ENCODE measurements at places on chromosomes 11 and 22. TPM values are rescaled to one million over a fixed set of nuclear protein-coding genes. Genes with fewer than 3 reads are reported as not detected.

OR52H1 gene
- polyA plus RNA-seq = not detected

ROM1 gene
- polyA plus RNA-seq = 3.4 TPM

TSGA10IP gene
- polyA plus RNA-seq = 0.30 TPM

MMP27 gene
- not detected for polyA plus RNA-seq

OR56A3 gene
- polyA plus RNA-seq = not detected

CABP4 gene
- 0.45 TPM for polyA plus RNA-seq

TSKU gene
- polyA plus RNA-seq = 28.3 TPM

DLG2 gene
- polyA plus RNA-seq = 13.6 TPM

YPEL4 gene
- 1.9 TPM for polyA plus RNA-seq

CNTF gene
- polyA plus RNA-seq = 1.2 TPM

MYO18B gene
- 0.21 TPM for polyA plus RNA-seq

DNA sequence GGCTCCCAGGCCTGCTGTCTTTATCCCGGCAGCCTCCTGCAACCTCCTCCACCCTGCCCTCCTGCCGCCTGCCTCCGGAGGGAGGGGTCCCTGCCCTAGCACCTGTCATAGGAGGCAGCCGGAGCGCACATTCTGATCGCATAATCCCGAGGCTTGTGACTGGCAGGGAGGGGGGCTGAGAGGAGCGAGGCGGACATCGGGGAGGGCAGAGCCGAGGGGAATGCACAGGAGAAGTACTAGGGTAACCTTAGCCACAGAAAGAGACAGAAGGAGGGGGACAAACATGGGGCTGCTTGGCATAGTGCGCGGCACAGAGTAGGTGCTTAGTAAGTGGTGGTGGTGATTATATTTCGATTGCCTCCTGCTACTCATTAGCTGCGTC lies 9.2 kb upstream of the ALX4 start:
- no peak for DNase-seq

- DNase-seq = no peak
Observed at GRCh38 chr11:15707971-15708370, 593.2 kb downstream of the INSC start.

GRCh38 chr11:46414879-46415278 lies 23.3 kb upstream of the CHRM4 start:
- DNase-seq = no peak

DNA sequence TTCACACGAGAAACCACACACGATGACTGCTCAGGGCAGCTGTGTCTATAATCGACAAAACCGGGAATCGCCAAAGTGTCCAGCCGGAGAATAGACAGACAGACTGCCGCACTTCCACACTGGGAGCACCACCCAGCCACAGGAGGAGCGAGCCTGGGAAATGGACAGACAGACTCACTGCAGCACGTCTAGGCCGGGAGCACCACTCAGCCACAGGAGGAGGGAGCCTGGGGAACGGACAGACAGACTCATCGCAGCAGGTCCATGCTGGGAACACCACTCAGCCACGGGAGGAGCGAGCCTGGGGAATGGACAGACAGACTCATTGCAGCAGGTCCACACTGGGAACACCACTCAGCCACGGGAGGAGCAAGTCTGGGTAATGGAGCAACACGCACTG lies 137.2 kb downstream of the BRD1 start:
- DNase-seq = no peak

DNA sequence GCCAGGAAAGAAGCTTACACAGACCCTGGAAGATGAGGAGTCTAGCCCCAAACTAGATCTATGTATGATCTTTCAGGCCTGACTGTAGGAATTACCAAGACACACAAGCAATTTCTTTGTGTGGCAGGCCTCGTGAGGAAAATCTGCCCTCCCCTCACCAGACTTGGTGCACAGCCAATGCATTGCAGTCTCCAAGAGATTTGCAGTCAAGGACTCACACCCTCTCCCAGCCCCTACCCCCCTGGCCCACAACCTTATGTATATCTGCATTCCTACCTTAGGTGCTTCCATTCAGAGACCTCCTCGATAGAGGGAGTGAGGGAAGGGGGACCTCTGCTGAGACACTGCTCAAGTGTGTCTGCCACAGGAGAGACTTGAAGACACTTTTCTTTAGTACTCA lies 9.8 kb downstream of the OR8B12 start:
- DNase-seq = no peak

DNA sequence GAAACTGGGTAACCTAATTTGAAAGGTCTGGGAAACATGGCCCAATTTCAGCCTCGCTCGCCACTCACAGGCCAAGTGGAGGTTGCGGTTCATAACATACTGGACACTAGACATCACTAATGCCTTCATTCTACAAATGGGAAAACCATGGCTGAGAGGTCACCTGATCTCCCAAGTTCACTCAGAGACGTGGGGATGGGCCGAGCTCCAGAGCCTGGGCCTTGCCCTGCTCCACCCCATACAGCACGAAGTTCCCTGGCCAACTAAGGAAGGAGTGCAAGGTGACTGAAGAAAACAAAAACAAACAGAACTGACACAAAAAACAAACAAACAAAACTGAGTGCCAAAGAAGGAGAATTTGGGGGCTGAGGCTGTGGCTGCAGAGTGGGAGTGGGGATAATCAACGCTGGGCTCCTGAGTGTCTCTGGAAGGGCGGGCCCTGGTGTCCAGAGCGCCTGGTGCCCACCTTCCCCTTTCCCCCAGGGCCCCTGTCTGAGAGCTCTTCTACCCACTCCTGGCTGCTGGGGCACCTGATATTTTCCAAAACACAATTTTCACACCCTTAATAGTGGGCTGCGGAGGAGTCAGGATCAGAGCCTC lies 46.5 kb upstream of the ADA2 start:
- no peak for DNase-seq

GRCh38 chr11:17760102-17761029 lies 25.8 kb downstream of the KCNC1 start:
- no peak for DNase-seq

DNA sequence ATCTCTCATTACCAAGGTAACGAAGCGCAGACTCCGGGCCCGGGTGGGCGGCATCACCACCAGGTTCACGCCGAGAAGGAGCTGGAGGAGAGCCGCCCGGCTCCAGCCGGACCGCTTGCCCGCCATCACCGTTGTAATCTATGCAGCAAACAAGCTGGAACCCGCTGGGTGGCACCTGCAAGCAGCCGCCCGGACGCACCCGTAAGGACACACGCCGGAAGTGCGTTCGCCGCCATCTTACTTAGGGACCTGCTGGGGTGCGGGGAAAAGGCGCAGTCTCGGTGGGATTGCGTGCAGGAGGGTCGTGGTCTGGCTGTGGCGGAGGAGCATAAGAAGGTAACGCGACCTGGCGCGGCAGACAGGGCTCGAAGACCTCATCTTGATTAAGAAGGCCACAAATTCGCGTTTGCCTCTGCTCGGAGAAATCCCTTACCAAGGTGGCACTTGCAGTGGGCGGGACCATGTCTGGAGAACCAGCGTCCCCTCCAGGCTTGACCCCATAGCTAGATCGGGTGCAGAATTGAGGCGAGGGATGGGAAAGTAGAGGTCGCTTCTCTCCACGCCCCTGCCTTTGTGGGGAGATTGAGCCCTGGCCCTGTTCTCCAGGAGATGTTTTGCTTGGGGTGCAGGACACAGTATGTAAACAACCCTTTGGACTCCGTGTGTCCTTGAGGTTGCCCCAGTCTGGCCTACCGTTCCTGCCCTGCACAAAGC lies at the start of gene ACP2:
ACP2 (minus strand) TSS at position 151 of the 714 bp plus-strand sequence; CDS start at position 126, 25 bp downstream.
- DNase-seq = peak; percentile 80

DNA sequence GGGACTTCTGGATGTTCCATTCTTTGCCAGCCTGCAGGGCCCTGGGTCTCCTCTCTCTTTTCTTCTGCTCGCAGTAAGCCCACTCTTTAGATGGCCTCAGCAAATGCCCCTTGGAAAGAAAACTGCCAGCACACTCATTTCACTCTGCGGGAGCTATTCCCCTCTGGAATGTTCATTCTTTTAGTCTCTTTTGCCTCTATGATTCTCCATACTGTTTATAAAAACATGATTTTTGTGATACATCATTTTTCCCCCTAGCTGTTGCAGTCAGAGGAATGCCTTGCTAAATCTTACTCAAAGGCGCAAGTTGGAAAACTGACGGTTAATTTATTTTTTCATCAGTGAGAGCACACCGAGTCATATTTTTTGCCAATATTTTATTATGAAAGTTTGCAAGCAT lies 184.9 kb downstream of the SNX19 start:
- DNase-seq = no peak

- no peak for DNase-seq
Observed at GRCh38 chr11:58318532-58318931, 40.3 kb downstream of the OR5B17 start.

DNA sequence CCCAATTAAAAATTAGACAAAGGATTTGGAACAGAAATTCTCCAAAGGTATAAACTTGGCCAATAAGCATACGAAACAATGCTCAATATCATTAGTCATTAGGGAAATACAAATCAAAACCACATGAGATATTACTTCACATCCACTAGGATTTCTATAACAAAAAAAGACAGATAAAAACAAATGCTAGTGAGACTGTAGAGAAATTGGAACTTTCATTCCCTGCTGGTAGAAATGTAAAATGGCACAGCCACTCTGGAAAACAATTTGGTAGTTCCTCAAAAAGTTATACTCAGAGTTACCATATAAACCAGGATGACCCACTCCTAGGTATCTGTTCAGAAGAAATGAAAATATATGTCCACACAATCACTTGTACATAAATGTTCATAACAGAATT lies 71.6 kb downstream of the RPL27A start:
- DNase-seq = no peak

DNA sequence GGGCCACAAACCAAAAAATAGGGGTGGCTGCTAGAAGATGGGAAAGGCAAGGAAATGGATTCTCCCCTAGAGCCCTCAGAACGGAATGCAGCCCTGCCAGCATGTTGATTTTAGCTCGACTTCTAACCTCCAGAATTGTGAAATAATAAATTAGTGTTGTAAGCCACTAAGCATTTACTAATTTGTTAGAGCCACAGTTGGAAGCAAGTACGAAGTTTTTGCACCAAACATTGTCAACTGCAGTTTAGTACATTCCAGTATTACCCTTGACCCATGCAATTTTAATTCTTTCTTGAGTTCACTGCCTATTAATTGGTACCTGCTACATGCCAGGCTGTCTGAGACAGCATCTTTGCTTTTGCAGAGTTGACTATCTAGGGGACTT lies 32.2 kb downstream of the PARVA start:
- no peak for DNase-seq

- DNase-seq = no peak
Observed at GRCh38 chr11:72924568-72925190, 110.5 kb downstream of the ATG16L2 start.

GRCh38 chr11:70671611-70672010 lies 273.3 kb downstream of the CTTN start:
- no peak for DNase-seq

DNA sequence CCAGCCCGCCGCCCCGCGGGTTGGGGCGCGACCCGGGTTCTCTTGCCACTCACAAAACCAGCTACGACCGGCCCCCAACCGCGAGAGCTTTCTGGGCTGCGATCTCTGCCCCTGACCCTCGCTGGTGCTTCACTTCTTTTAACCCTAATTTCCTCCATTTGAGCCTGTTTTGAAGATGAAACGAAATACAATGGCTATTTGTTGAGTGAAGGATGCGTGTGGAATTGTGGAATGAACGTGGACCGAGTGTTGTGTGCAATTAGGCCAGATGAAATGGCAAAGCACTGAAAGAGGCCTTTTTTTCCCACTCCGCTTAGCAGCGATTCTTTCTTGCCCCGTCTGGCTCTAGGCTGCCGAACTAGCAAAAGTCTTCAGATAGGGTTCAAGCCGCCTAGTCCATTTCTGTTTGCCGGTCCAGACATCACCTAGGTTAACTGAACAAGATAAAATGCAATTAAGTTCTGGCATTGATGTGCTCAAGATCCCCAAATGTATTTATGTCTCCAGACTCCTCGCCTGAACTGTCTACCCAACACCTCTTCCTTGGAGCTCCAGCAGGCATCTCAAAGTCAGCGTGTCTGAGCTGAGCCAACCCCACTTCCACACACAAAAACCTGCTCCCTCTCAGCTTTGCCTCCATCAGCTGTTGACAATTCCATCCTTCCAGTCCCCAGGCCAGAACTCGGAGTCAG lies 471 bp upstream of the TMEM184B start:
- DNase-seq = no peak

- DNase-seq = no peak
Observed at GRCh38 chr11:66889960-66890359, 33.1 kb downstream of the LRFN4 start.

DNA sequence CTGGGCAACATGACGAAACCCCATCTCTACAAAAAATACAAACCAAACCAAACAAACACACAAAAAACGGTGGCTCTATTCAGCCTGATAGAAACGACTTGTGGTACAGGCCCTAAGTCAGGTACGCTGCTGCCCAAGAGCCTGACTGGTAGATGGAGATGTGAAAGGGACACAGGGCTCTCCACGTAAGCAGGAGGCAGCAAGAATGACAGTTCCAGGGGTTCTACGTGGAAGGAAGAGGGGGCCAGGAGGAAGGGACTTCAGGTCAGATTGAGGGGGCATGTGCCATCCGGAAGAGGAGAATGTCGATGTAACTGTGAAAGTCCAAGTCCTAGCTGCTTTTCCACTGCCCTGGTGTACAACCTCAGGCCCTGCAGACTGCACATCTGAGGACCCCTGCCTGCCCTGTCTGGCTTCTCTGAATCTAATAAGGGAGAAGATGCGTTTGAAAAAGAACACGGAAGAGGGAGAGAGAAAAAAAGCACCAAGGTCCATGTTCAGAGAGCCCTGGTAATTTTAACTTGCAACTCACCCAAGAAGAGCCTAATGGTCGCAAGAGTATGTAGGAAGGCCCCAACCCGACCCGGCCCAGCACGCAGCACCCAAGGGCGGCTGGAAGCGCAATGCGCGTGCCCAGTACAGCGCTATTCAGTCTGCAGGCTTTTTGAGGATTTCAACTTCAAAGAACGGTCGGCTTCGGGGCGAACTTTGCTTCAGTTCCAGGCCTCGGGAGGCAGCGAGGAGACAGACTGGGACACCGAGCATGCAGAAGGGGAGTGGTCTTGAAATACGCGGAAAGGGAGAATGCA lies 909 bp upstream of the ZNRD2 start:
- no peak for DNase-seq

- no peak for DNase-seq
Observed at GRCh38 chr22:44686873-44687600, 15.0 kb upstream of the PRR5 start.

- no peak for DNase-seq
Observed at GRCh38 chr11:77981346-77981947, 13.0 kb downstream of the INTS4 start.

Data from right renal pelvis (tissue), 4 donors.